ENCODE measurements at places on chromosomes 2 and 18.

GRCh38 chr2:50782543-50782942 lies 249.4 kb downstream of the NRXN1 start:
- DNase-seq = no peak

GRCh38 chr2:131349021-131349420 lies 14.9 kb downstream of the RAB6D start:
- DNase-seq = no peak

GRCh38 chr2:84429328-84429727 lies 29.8 kb downstream of the SUCLG1 start:
- DNase-seq = no peak

GRCh38 chr2:170321526-170321925 lies 143.6 kb downstream of the MYO3B start:
- DNase-seq = no peak

GRCh38 chr2:26033270-26033817 lies 540 bp upstream of the RAB10 start:
- peak; percentile 43 for DNase-seq

GRCh38 chr2:19301706-19302105 lies 56.7 kb downstream of the OSR1 start:
- DNase-seq = no peak

- DNase-seq = no peak
These were observed 368.2 kb downstream of the EPHA4 start for GRCh38 chr2:221203856-221204255.
